T-cell (primary cell): ENCODE measurements at places on chromosomes 11 and 22. TPM values are rescaled to one million over a fixed set of nuclear protein-coding genes. Genes with fewer than 3 reads are reported as not detected.

Gene RNF121
- 24.8 TPM for total RNA-seq

Gene INS
- not detected for total RNA-seq

Gene CCDC81
- 1.3 TPM for total RNA-seq

Gene PHF21B
- total RNA-seq = not detected

Gene FANCF
- total RNA-seq = 22.2 TPM

Gene TRIM34
- 9.3 TPM for total RNA-seq

Gene CABP4
- total RNA-seq = 5.6 TPM

Gene TP53AIP1
- not detected for total RNA-seq

Gene SCO2
- total RNA-seq = 3.3 TPM

Gene JAML
- 95.8 TPM for total RNA-seq

DNA sequence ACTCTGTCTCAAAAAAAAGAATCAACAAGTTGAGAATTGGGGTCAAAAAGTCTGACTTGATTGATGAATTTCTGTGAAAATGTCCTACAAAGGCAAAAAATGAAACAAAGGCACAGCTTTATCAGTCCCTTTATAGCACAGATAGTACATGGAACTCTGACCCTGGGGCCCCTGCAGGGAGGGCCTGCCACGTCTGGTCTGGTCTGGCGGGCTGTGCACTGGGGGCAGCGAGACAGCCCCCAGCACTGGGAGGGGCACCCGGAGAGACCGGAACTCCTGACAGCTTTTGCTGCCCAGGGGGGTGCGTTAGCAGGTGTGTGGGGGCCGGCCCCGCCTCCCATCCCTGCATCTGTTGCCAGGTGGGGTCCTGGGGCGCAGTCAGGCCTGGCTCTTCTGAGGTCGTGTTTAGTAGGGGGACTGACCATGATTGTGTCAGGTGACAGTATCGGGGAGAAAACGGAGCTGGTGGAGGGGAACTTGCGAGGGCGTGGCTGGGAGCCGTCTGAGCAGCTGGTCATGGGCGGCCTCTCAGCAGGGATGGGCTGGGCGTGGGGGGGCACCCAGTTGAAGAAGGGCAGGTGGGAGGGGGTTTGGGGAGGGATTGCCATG, 51.7 kb downstream of the GRAMD4 start:
- H3K4me1 ChIP-seq = peaks cover 35% of the 10 kb centered on the region
- no peak overlapping the region for H3K27ac ChIP-seq
- peaks cover 11% of the 10 kb centered on the region for H3K36me3 ChIP-seq
- no peaks in the 10 kb centered on the region for H3K27me3 ChIP-seq

GRCh38 chr22:37913233-37913721, 7.2 kb downstream of the MICALL1 start:
- H3K27me3 ChIP-seq = no peaks in the 10 kb centered on the region
- H3K27ac ChIP-seq = no peak overlapping the region
- H3K36me3 ChIP-seq = peaks cover 12% of the 10 kb centered on the region
- H3K4me1 ChIP-seq = no peaks in the 10 kb centered on the region

DNA sequence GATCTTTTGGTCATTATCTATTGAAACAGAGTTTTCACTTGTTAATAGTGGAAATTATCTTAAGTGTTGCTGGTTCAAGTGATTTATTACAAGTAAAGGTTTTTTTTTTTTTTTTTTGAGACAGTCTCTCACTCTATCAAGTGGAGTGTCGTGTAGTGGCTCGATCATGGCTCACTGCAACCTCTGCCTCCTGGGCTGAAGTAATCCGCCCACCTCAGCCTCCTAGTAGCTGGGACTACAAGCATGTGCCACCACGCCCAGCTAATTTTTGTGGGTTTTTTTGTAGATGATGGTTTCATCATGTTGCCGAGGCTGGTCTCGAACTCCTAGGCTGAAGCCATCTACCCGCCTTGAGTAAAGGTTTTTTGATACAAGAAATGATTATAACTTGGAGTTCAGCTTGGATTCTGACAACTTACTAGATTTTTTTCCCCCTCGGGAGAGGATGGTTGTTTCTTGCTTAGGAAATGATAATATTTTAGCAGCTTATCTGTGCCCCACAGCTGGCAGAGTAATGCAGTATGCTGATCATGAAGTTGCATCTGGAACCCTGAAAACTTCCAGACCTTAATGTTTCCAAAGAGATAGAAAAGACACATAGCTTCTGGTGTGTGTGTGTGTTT, 68.9 kb downstream of the MTMR3 start:
- H3K36me3 ChIP-seq = no peaks in the 10 kb centered on the region
- no peaks in the 10 kb centered on the region for H3K27me3 ChIP-seq
- no peak for DNase-seq
- peaks cover 2% of the 10 kb centered on the region for H3K4me1 ChIP-seq
- no peak overlapping the region for H3K4me3 ChIP-seq

DNA sequence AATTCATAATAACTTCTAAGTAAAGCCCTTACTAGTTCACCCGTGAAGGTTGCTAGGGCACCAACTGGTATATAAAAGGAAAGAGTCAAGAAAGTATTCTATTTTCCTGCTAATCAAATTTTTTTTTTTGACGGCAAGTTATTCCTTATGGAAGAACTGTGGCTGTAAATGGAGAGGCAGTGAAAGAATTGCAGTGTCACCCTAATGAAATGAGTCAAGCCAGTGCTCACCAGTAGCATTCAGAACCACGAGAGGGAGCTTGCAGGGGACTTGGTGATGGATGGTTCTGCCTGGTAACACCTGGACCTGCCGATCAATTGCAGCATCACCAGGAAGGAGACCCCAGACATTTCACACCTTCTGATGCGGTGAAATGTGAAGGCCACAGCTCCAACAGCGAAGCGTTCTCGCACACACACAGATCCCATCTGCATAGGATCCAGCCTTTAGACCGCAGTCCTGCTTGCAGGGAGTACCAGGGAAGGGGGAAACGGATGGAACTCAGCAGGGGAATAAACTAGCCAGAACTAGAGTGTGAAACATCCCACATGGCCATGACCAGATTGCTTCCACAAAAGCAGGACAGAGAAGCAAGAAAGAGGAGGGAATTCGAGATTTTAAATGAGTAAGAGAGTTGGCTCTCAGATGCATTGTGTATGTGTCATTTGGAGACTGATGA, 326.2 kb downstream of the TBC1D22A start:
- DNase-seq = no peak
- H3K4me3 ChIP-seq = no peak overlapping the region
- no peak overlapping the region for H3K27ac ChIP-seq
- H3K27me3 ChIP-seq = no peaks in the 10 kb centered on the region
- H3K36me3 ChIP-seq = no peaks in the 10 kb centered on the region

DNA sequence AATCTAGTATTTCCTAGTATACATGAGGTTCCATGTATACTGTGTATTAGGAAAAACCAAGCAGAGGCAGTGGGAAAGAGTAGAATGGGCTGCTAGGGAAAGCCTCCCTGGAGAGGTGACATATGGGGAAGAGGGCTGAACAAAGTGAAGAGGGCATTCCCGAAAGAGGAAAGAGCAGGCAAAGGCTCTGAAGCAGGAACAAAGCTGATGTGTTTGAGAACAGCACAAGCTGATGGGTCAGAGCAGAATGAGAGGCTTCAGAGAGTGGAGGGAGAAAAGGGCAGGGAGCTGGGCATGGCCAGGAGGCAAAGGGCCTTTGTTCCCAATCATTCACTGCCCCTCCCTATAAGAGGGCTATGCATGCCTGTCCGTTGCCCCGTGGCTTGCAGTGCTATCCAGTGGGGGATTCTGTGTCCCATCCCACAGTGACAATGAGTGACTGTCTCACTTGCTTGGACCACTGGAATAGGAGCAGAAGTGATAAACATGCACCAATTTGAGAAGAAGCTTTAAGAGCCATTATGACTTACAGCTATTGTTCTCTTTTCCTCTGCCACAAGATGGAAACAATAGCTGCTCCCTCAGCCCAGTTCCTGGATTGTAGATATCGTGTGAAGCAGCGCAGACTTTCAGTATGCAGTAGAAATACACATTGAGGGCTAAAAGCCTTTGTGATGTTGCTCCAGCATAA, 39.6 kb downstream of the GALNT18 start:
- no peak overlapping the region for H3K4me3 ChIP-seq
- DNase-seq = no peak
- H3K27me3 ChIP-seq = no peaks in the 10 kb centered on the region
- no peak overlapping the region for H3K27ac ChIP-seq
- H3K4me1 ChIP-seq = peaks cover under 1% of the 10 kb centered on the region
- H3K36me3 ChIP-seq = no peaks in the 10 kb centered on the region

DNA sequence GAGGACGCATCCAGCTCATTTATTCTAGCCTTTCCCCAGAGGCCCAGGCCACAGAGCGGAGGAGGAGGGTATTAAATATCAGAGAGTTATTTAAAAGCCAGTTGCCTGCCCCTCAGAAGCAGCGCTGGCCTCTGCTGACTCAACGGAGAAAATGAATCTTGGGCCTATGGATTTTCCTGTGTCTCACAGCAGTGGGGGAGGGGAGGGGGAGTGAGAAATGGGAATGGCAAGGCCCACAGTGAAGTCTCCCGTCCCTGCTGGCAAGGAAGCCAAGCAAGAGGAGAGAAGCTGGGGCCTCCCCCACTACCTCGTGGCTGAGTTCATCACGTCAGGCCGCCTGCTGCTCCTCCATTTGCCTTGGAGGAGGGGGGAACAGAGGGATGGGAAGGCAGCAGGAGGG, 4.5 kb upstream of the TPBGL start:
- H3K4me1 ChIP-seq = no peaks in the 10 kb centered on the region
- no peak overlapping the region for H3K27ac ChIP-seq
- H3K4me3 ChIP-seq = no peak overlapping the region
- DNase-seq = no peak
- H3K36me3 ChIP-seq = no peaks in the 10 kb centered on the region

DNA sequence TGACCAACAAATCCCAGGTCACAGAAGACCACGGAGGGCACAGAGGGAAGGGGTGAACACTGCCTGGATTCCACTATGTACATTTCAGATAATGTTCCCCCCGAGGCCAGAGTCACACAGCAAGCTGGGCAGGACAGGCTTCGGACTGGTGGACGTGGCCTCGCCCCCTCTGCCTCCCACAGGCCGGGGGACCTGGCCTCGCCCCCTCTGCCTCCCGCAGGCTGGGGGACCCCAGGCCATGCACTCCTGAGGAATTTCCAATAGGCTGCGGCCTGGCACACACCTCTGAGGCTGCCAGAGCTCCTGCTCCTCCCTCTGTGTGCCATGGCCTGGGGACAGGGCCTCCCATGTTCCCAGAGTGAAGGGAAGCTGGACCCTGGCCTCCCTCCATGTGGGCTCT, 1352.8 kb downstream of the BRD1 start:
- no peak for DNase-seq
- no peaks in the 10 kb centered on the region for H3K36me3 ChIP-seq

DNA sequence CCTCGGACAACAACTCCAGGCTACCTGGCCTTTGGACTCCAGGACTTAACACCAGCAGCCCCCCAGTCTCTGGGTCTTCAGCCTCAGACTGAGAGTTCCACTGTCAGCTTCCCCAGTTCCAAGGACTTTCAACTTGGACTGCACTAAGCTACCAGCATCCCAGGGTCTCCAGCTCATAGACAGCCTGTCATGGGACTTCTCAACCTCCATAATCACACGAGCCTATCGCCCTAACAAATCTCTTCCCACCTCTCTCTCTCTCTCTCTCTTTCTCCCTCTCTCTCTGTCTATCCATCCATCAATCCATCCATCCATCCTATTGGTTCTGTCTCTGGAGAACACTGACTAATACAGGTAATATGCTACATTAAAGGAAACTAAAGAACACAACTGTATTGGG, 10.7 kb downstream of the RAB30 start:
- no peaks in the 10 kb centered on the region for H3K27me3 ChIP-seq
- DNase-seq = no peak
- no peak overlapping the region for H3K4me3 ChIP-seq
- no peaks in the 10 kb centered on the region for H3K36me3 ChIP-seq
- peaks cover 15% of the 10 kb centered on the region for H3K4me1 ChIP-seq

DNA sequence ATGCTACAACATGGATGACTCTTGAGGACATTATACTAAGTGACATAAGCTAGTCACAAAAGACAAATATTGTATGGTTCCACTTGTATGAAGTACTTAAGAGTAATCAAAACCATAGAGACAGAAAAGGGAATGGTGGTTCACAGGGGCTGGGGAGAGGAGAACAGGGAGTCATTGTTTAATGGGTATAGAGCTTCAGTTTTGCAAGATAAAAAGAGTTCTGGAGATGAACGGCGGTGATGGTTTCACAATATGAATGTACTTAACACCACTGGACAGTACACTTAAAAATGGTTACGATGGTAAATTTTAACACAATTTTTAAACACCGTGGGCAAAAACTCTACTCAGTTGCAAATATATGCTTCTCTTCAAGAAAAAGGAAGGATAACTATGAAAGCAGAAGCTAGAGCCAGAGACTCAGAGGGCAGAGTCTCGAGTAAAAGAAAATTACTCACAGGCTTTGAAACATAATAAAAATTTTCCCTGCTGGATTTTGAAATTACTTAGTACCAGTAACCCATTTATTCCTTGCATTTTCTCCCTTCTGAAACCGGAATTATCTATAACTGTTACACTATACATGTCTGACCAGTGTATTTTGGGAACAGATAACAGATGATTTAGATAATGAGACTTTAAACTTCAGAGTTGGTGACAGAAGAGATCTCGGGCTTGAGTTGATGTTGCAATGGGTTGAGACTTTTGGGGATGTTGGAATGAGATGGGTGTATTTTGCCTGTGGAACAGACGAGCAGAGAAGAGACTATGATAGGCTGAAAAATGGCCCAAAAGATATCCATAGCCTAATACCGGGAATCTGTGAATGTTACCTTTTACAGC, 15.0 kb downstream of the MRTFA start:
- no peaks in the 10 kb centered on the region for H3K4me1 ChIP-seq

GRCh38 chr11:25453471-25453870, 878.5 kb upstream of the ANO3 start:
- DNase-seq = no peak
- H3K27me3 ChIP-seq = no peaks in the 10 kb centered on the region
- no peak overlapping the region for H3K27ac ChIP-seq
- no peaks in the 10 kb centered on the region for H3K4me1 ChIP-seq
- H3K4me3 ChIP-seq = no peak overlapping the region
